Activated CD4-positive, alpha-beta T cell treated with anti-CD3 and anti-CD28 coated beads, Interleukin-2, amount 10 ng/mL, durations not matched to agents 24 days and 14 days (primary cell): ENCODE measurements at places on chromosomes 11 and 22.

GRCh38 chr11:118859973-118860372, 23.7 kb upstream of the CXCR5 start:
- DNase-seq = no peak

DNA sequence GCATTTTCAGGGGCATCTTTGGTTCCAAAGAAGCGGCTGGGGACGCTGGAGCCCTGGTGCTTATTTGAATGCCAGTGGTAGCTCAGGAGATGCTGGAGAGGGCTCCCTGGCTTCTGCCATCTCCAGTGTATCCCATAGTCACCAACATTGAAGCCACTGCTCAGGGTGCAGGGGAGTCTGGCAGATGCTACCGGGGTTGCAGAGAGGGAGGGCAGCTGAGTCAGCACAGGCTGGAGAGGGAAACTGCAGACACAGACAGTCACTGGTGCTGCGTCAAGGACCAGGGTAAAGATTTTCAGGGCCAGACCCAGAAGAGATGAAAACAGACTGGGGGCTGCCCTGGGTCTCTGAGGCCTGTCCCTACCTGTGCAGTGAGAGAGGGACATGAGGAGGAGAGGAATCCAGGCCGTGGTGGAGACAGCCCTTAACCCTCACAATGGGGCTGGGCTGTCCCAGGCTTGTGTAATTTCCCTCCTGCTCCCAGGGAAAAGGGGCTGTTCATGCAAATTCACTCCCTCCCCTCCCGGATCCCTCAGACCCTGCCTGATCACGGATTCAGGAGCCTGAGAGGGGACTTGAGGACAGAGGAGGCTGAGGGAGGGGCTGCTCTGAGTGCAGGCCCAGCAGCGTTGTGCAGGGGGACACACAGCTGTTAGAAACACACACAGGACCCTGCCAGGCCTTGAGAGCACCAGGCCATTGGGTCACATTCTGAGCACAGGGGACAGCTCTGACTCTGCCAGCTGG, 126.9 kb upstream of the GRK3 start:
- DNase-seq = no peak

DNA sequence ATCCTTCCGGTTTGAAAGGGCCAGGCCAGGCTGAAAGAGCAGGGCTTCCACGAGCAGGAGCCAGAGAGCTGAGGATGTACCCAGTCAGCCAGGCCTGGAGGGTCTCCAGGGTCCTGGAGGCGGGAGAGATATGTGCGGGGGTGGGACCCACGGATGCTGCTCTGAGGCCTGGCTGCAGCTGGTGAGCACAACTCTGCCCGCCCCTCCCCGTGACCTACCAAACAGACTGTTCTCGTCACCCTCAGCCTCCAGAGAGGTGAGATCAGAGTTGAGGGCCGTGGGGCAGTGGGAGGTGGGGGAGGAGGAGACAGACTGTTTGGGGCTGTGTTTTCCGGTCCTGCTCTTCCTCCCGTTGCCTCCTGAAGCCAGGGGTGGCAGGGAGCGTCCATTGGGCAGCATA, 42.2 kb downstream of the TRIOBP start:
- no peak for DNase-seq

GRCh38 chr11:120569861-120570260, 58.3 kb downstream of the GRIK4 start:
- DNase-seq = no peak

- no peak for DNase-seq
Observed at GRCh38 chr22:36831717-36832116, 14.9 kb upstream of the PVALB start.

DNA sequence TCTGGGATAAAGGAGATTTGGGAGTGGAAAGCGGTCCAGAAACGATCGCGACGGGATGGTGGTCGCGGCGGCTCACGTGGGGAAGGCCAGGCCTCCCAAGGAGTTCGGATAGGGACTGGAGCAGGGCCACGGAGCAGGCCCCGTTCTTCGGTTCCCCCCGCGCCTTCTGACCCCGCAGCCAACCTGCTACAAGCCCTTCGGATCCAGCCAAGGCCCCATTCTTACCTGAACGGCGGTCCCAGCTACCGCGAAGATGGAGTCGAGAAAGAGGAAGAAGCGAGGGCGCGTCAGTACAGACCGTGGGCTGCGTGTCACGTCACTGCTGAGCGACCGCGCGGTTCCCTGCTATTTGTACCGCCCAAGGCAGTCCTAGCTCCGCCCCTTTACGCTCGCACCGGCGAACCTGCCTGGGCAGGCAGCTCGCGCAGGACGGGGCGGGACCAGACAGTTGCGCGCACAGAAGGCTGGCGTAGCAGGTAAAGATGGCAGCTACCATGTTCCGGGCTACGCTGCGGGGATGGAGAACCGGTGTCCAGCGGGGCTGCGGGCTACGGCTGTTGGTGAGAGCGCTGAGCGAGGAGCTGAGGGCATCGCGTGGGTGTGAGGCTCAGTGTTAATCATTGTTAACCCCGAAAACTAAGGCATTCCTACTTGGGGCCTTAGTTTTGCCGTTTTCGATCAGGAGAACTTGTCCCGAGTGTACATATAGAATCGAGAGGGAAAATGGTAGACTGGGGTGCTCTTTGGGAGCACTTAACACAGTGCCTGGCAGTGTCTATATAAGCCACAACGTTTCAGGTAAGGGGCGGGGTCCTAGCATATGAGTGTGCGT, at the start of the genes FAU and MRPL49:
FAU (minus strand) TSS at position 270 of the 832 bp plus-strand sequence. CDS start 321 bp downstream, outside the sequence.
MRPL49 (plus strand) TSS at position 457 of the 832 bp plus-strand sequence; CDS start at position 483, 26 bp downstream.
- peak; percentile 100 for DNase-seq

GRCh38 chr11:102267609-102268008, 49.7 kb upstream of the BIRC3 start:
- no peak for DNase-seq
